ENCODE measurements at places on chromosomes 6 and 20.

DNA sequence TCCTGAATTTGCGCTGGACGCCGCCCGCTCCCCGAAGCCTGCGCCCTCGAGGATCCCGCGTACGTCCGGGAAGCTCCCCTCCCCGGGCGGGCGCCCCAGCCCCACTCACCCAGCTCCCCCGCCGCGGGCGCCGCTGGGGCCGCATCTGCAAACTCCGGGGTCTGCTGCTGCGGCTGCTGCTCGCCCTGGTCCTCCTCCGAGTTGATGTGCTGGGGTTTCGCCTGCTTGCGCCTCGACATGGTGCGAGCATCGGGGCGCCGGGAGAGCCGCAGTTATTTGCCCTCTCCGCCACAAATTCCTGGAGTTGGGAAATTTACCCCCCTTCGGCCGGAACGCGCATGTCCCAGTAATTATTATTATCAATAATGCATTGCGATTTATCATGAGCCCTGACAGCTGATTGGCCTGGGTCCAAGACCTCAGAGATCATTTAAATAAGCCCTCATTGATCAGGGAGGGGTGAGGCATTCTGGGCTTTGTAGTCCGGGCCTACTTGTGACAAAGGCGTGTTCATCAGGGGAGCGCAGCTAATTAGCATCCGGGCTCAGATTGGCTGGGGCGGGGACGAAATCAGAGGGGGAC, at the start of gene SALL4:
Gene SALL4, minus strand, starts transcription at position 352 of the 582 bp plus-strand sequence. Its CDS starts 113 bp downstream, at position 239.
- DNase-seq: no peak

DNA sequence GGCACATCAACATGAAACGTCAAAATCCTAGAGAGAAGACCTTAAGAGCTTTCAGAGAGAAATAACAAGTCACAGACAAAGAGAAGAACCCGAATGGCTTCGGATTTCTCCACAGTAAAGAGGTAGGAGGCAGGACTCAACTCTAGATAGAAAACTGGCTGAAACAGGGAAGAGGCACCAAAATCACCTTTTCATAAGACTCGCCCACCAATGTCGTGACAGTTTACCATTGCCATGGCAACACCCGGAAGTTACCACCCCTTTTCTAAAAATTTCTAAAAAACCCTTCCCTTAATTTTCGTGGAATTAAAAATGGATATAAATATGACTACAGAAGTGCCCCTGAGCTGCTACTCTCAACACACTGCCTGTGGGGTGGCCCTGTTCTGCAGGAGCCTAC, 12.3 kb upstream of the DEFB121 start:
- no peak for DNase-seq

DNA sequence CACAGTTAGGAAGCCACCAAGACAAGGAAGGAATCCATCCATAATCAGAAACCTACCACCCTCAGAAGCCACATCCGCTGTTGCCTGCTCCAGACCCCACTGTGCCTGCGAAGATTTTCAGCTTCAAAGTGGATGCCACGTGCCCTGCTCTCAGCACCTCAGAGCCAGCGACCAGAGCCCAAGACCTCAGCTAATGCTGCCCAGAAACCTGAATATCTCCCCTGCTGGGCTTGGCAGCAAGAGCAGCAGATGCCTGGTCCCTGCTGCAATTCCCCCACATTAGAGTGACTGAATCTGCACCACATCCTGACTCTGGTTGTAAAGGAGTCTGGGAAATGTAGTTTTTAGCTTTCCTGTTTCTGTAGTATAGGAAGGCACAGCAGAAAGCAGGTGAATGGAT, 10.7 kb upstream of the ULBP3 start:
- no peak for DNase-seq

DNA sequence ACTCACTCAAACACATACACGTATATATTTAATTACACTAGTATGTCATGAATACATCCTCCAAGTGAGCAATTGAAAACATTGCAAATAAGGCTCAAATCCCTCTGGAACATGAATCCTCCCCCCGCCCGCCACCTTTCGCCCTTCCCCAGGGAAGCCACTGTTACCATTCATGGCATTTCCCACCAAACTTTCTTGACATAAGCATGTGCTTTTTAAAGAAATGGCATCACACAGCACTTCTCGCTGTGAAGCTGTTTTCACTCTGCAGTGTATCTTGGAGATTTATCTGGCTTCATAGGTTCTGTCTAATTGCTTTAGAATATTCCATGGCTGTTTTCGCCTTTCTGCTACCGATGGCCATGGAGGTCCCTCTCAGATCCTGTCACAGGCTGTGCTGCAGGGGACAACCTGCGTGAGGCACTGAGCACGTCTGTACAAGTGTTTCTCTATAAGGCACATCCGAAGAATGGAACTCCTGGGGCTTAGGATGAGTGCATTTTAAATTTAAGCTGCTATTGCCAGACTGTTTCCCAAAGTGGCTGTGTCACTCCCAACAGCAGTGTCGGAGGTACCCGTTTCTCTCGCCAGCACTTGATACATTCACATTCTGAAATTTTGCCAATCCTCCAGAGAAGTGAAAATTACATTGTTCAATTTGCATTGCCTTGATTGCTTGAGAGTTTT, 22.2 kb upstream of the PHACTR3 start:
- no peak for DNase-seq

DNA sequence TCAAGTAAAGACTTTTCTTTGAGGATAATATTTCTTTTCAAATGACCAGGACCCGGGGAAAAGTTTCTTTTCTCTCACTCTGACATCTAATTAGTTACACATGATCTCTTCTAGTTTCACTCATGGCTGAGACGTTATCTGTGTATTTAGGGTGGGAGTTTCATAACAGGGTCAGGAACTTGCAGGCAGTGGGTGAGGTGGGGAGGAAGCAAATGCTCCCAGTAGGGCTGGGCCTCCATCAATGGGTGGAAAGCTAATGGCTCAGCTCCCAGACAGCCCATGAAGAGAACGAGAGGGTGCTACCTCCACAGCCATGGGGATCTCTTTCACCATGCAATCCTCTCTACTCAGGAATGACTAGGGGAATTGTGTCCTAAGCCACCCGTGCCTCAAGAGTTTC, 119.3 kb downstream of the F13A1 start:
- no peak for DNase-seq

GRCh38 chr20:61809006-61809770, 256.5 kb downstream of the TAF4 start:
- no peak for DNase-seq

DNA sequence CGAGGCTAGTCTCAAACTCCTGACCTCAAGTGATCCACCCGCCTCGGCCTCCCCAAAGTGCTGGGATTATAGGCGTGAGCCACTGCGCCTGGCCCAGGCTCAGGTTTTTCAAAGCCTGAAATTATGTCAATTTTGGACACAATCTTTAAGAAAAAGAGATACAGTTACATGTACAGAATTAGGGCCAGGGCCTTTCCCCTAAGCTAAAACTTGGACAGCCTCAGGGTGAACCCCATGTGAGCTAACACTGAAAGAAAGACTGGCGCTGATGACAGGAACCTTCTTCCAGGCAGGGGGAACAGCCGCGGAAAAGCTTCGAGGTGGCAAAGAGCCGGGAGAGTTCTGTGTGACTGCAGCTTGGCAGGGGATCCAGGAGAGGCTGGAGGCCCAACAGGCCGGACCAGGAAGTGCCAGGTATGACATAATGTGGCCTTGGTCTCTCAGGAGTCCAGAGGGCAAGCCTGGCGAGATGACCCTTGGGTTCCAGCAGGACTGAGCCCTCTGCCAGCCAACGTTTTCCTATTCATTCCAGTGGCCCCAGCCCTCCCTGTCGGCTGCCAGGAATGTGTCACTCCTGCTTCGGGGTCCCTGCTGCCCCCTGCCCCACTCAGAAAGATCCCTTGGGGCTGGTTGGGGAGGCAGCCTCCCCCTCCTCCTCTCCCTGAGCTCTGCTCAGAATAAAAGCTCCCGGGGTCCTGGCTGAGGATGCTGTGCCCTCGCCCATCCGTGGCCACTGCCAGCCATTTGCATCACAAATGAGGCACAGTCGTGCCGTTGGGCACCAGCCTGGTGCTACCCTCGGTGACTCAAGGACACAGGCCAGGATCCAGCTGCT, 37.3 kb downstream of the RBM38 start:
- no peak for DNase-seq

- DNase-seq: no peak
Observed at GRCh38 chr6:169288591-169288990, 34.9 kb upstream of the THBS2 start.

GRCh38 chr6:157831424-157832249, 8.6 kb downstream of the SNX9 start:
- no peak for DNase-seq

DNA sequence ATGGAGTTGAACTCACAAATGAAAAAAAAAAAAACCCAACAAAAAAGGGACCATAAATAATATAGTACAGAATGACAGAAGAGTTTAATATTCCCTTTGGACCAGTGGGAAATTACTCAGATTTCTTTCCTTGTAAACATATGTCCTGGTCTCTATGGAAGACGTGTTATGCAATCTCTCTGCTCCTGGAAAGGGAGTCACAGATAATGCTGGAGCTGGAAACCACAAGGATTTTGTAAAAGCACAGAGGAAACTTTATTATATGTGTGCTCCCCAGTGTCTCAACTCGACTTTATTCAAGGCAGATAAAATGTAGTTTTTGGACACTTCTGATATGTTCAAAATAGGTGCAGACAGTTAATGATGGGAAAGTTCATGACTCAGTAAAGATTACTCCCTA, 88.1 kb upstream of the ZFP64 start:
- DNase-seq: no peak

DNA sequence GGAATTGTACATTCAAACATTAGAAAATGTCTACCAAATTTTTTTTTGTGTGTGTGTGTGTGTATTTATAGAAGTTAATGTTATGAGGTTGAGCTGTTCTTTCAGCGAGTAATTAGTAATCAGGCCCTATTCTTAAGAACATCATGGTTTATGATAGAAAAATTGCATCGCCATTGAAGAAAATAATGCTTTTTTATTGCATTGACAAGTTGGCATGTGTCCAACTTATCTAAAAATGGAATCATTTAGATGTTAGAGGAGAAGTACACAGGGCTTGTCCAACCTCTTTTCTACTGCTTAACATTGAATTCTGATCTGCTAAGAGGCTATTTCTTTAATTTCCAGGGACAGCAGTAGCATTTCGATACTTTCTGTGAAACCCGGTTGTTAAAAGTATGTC, 61.6 kb upstream of the ADGRG6 start:
- DNase-seq: no peak

GRCh38 chr20:52924411-52925271, 47.5 kb upstream of the TSHZ2 start:
- DNase-seq: no peak

DNA sequence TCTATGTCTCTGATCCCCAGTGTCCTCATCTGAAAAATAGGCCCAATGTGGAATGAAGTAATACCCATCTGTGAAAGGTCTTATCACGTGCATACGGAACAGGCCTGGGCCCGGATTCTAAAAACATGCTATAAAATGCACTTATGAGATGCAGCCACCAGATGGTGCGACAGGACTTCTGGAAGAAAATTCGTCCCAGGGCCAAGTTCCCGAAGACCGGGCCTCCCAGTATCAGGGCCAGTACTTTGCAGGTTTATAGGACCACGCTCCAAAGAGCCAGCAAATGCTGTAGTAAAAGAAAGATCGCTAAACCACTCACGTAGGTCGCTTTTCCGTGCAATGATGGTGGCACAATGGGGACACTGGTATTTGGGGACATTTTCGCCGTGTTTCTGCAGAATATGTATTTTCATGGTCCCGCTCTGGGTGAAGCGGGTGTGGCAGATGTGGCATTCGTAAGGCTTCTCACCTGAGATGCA, 10.6 kb downstream of the CTCFL start:
- DNase-seq: no peak

DNA sequence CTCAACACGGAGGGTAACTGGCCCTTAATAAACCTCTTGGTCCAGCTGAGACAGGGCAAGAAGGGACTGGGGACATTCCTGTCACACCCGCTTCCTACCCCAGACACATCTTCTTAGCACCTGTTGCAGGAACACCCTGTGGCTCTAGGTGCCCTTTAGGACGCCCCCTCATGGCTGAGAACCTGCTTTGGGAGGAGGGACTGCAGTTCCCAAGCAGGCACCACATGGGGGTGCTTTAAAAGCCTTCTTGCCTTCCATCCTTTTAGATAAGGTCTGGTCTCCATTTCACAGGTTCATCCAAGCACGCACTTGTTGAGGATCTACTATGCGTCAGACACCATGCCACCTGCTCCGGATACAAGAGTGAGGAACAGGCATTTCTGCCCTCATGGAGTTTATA, 26.6 kb downstream of the NSFL1C start:
- no peak for DNase-seq

DNA sequence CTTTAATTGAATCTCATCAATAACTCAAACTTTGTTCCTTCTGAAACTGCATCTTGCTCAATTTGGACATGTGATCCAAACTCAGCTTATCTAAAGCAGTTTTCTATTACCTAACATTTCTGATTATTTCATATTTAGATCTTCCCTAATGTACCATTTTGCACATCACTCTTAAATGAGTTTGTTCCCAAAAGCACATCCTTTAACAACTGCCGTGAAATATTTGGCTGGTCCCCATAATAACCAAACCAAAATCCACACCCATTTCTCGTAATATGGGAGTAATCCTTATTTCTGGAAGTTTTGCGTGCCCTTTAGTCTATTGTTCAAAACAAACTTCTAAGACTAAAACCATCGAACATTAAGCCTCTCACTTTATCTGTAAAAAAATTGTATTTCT, 94.9 kb downstream of the TASP1 start:
- no peak for DNase-seq

- DNase-seq: no peak
Observed at GRCh38 chr6:116997496-116997895, 120.5 kb downstream of the RFX6 start.

- DNase-seq: no peak
Observed at GRCh38 chr20:57658833-57659516, 38.7 kb upstream of the ZBP1 start.

DNA sequence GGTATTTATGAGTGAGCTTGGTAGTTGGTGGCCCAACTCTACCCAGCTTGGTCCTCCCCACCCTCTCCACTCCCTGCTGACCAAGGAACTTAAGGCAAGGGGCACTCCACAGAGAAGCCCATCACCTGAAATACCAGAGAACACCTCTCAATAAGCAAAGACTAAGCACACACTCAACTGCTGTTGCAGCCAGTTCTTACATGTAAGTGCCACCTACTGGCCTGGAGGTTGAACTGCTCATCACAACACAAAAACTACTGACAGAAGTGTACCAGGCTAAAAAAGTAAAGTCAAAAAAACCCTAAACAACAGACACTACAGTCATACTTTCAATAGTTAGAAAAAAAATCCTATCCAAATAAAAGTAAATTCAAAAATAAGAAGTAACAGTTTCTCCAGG, 146.2 kb downstream of the FAM83B start:
- no peak for DNase-seq

Measured in activated gamma-delta T cell (primary cell).